A549 treated with AZD2906 at 1 μM for 4 hours (cell line): ENCODE measurements at places on chromosomes 7 and 10. TPM values are rescaled to one million over a fixed set of nuclear protein-coding genes. Genes with fewer than 3 reads are reported as not detected.

Gene ACSM6
- total RNA-seq = not detected in 5 replicates

Gene RSBN1L
- 7.0 to 10.5 TPM (median 7.5 TPM) in 5 replicates for total RNA-seq

Gene THSD7A
- total RNA-seq = 1.4 to 2.4 TPM (median 1.9 TPM) in 5 replicates

Gene CAMK2B
- 0.17 to 0.49 TPM (median 0.24 TPM) in 5 replicates for total RNA-seq

Gene CLEC2L
- total RNA-seq = 0.08 to 0.20 TPM (median 0.15 TPM) in 5 replicates
